Activated T-helper 2 cell treated with anti-CD3 and anti-CD28 coated beads, Interferon-gamma antibody, Interleukin-2, Interleukin-4, amounts not matched to agents 10 μg/mL and 5 μg/mL and 100 μg/mL, durations not matched to agents 14 hours and 24 hours and 36 hours (primary cell): ENCODE measurements at places on chromosomes 16 and 17. TPM values are rescaled to one million over a fixed set of nuclear protein-coding genes. Genes with fewer than 3 reads are reported as not detected.

DNA sequence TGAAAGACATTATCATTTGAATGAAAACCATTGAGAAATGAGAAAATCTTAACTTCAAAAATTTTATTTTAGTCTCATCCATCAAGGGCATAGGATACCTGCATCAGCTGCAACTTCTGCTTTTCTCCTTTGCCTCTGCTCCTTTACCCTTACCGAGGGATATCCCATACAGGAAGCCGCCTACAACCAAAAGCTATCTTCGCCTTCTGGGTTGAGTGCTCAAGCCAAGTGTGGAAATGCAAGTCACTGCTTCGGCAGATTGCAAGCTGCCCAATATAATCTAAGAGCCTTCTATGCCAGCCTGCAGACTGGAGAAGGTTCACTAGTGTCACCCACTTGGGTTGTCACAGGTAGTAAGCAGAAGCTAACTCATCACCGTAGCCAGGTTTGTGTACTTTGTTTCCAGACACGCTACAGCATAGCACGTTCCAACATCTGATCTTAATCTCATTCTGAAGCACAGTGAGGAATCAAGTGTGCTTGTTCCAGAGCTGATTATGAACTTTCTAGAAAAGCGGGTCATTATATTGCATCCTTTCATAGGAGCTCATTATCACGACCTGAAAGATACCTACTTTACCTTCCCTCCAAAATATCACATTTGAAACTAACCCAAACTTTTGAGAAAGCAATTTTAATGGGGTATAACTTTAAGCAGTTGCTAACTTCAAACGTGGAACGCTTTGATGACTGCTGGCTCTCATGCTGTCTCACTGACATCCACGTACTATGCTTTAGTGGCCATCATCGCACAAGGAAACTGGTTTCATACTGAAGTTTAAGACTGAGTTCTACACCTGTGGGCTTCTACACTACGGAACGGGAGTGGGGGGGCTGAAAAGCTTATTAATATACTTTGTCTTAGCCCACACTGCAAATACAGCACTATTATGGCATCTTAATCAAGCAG is 8.0 kb upstream of the UNK start:
- H3K4me1 ChIP-seq, result peaks cover 25% of the 10 kb centered on the region
- peak overlapping the region; percentile 97 for H3K4me3 ChIP-seq
- H3K36me3 ChIP-seq, result peaks cover 41% of the 10 kb centered on the region
- H3K27me3 ChIP-seq, result no peaks in the 10 kb centered on the region

DNA sequence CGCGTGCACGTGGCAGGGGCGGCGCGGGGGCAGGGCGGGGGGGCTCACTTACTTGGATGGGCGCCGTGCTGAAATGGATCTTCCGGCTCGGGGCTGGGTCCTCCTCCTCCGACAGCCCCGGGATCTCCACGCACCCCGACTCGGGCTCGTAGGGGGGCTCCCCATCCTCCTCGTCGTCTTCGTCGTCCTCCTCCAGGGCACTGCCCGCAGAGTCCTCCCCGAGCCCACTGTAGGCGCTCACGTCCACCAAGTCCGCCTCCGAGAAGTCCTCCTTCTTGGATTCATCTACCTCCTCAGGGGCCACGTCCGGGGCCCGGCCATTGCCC is 1.4 kb downstream of the PPP1R9B start:
- peaks cover 38% of the 10 kb centered on the region for H3K4me1 ChIP-seq
- peak overlapping the region; percentile 93 for H3K27ac ChIP-seq
- peak overlapping the region; percentile 95 for H3K4me3 ChIP-seq
- no peaks in the 10 kb centered on the region for H3K27me3 ChIP-seq
- H3K36me3 ChIP-seq, result peaks cover 46% of the 10 kb centered on the region

DNA sequence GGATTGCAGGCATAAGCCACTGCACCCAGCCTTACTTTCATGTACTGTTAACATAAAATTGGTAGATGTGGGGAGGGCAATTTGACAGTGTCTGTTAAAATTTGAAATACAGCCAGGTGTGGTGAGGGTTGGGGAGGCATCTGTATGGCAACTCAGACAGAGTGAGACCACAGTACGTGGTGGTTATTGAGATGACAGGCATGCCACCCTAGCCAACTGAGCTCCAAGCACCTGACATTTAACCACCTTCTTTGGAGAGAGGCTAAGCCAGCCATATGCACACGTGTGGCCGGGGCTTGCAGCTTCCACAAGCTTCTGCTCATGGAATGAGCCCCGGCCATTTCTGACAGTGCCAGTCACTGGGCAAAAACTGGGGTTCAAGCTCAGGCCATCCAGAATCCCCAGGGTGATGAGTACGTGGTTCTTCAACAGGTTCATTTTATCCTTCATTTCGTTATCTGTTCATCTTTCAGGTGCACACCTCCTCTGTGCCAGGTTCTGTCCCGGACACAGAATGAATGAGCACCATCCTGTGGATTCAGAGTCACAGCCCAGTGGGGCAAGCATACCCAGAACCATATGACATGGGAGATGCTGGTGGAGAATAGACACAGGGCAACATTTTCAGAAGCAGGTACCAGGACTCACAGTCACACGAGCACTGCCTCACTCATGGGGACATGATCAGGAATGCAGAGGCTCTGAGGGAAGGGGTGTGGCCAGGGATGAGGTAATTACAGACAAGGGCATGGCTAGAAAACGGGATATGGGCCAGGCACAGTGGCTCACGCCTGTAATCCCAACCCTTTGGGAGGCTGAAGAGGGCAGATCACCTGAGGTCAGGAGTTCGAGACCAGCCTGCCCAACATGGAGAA is 36.2 kb downstream of the C16orf82 start:
- no peaks in the 10 kb centered on the region for H3K4me1 ChIP-seq
- no peak overlapping the region for H3K27ac ChIP-seq
- no peak overlapping the region for H3K4me3 ChIP-seq
- no peaks in the 10 kb centered on the region for H3K36me3 ChIP-seq

GRCh38 chr16:77093999-77094398 is 97.0 kb upstream of the MON1B start:
- H3K36me3 ChIP-seq, result no peaks in the 10 kb centered on the region
- H3K4me3 ChIP-seq, result no peak overlapping the region
- DNase-seq, result no peak
- H3K27ac ChIP-seq, result no peak overlapping the region

Gene TBC1D3K
- total RNA-seq, result not detected in 2 replicates
